ENCODE measurements at places on chromosomes 12 and 14. TPM values are rescaled to one million over a fixed set of nuclear protein-coding genes. Genes with fewer than 3 reads are reported as not detected.
A peak's percentile ranks its signal among the peaks of the same experiment; 100 is the strongest.

The CLEC2A gene
- polyA plus RNA-seq = not detected

The CELA1 gene
- not detected for polyA plus RNA-seq

The KCNA5 gene
- polyA plus RNA-seq = 4.8 TPM

The CD27 gene
- 3.6 TPM for polyA plus RNA-seq

The IAPP gene
- 0.24 TPM for polyA plus RNA-seq

The SLC6A13 gene
- 201 TPM for polyA plus RNA-seq

The EPYC gene
- not detected for polyA plus RNA-seq

The CSRP2 gene
- 63.4 TPM for polyA plus RNA-seq

The FKBP11 gene
- 22.5 TPM for polyA plus RNA-seq

The CLEC7A gene
- polyA plus RNA-seq = 2.5 TPM

The CLEC1B gene
- polyA plus RNA-seq = not detected

The TAMALIN gene
- polyA plus RNA-seq = 12.8 TPM

The ANKRD33 gene
- polyA plus RNA-seq = 0.21 TPM

The MFAP5 gene
- 1.9 TPM for polyA plus RNA-seq

DNA sequence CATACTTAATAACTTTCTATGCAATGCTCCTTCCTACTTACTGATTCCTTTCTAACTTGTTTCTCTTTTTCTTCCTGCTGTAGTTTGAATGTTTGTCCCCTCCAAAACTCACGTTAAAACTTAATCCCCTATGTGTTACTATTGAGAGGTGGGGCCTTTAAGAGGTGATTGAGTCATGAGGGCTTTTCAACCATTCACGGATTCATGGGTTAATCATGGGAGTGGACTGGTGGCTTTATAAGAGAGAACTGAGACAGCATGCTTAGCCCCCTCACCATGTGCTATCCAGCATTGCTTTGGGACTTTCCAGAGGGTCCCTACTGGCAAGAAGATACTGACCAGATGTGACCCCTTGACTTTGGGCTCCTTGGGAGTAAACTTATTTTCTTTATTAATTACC lies 66.0 kb upstream of the TRIM9 start:
- H3K27me3 ChIP-seq = no peaks in the 10 kb centered on the region
- H3K36me3 ChIP-seq = no peaks in the 10 kb centered on the region
- DNase-seq = no peak
- H3K4me1 ChIP-seq = no peaks in the 10 kb centered on the region
- H3K27ac ChIP-seq = no peak overlapping the region
- no peak overlapping the region for H3K4me3 ChIP-seq

DNA sequence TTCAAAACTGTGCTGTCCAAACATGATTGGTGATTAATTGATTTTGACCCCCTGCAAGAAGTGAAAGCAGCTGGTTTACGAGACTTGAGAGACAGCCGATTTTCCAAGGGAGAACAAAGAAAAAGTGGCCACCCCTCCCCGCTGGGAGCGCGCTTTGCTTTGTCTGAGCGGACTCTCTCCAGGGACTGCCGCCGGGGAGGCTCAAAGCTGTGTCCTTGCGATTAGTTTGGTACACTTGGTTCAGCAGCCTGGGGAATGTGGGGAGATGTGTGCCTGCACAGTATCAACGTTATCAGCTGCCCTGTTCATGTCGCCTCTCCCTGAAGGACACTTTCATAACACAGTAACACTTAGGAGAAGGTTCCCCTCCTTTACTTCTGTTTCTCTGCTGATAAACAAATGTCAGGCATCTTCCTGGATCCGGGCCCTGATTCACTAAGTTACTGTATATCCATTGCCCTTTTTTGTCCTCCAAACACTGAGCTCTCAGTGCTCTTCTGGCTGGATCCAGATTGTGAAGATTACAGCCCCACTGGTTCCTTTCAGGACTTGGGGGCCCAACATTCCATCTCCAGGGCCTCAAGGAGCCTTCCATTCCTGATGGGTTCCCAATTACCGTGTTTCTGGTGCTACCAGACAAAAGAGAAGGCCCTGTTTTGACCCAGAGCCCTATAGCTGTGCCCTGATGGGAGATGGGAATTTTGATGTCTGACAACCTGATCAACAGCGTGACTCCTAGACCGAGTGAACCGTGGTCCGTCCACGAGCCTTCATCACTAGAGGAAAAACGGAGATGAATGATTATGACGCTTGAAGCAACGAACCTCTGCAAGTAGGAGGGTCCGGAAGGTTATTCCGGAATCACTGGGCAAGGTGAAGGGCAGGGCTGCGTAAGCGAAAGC lies 31.7 kb upstream of the TUBA1C start:
- no peaks in the 10 kb centered on the region for H3K27me3 ChIP-seq
- peaks cover 26% of the 10 kb centered on the region for H3K4me1 ChIP-seq
- peak overlapping the region; percentile 33 for H3K4me3 ChIP-seq
- H3K36me3 ChIP-seq = no peaks in the 10 kb centered on the region

GRCh38 chr12:66898700-66899469 lies 220.0 kb upstream of the GRIP1 start:
- no peak overlapping the region for H3K4me3 ChIP-seq
- H3K27me3 ChIP-seq = no peaks in the 10 kb centered on the region
- no peaks in the 10 kb centered on the region for H3K4me1 ChIP-seq
- no peak overlapping the region for H3K27ac ChIP-seq
- DNase-seq = peak; percentile 68

GRCh38 chr12:19997656-19998400 lies 370.5 kb upstream of the PDE3A start:
- H3K4me3 ChIP-seq = no peak overlapping the region
- H3K27me3 ChIP-seq = no peaks in the 10 kb centered on the region
- H3K36me3 ChIP-seq = no peaks in the 10 kb centered on the region
- H3K4me1 ChIP-seq = no peaks in the 10 kb centered on the region
- no peak overlapping the region for H3K27ac ChIP-seq

- H3K27me3 ChIP-seq = no peaks in the 10 kb centered on the region
- no peaks in the 10 kb centered on the region for H3K4me1 ChIP-seq
- DNase-seq = no peak
- no peak overlapping the region for H3K4me3 ChIP-seq
- no peak overlapping the region for H3K27ac ChIP-seq
These were observed 129.8 kb upstream of the TMEM132C start for GRCh38 chr12:128137140-128137539.

GRCh38 chr14:24123424-24124417 lies 6.7 kb upstream of the FITM1 start:
- H3K4me3 ChIP-seq = no peak overlapping the region
- H3K27ac ChIP-seq = no peak overlapping the region
- no peak for DNase-seq
- H3K4me1 ChIP-seq = no peaks in the 10 kb centered on the region

- DNase-seq = no peak
- no peaks in the 10 kb centered on the region for H3K27me3 ChIP-seq
- no peak overlapping the region for H3K27ac ChIP-seq
- H3K4me1 ChIP-seq = peaks cover 4% of the 10 kb centered on the region
These were observed 43.0 kb upstream of the GNPNAT1 start for GRCh38 chr14:52834440-52834842.

DNA sequence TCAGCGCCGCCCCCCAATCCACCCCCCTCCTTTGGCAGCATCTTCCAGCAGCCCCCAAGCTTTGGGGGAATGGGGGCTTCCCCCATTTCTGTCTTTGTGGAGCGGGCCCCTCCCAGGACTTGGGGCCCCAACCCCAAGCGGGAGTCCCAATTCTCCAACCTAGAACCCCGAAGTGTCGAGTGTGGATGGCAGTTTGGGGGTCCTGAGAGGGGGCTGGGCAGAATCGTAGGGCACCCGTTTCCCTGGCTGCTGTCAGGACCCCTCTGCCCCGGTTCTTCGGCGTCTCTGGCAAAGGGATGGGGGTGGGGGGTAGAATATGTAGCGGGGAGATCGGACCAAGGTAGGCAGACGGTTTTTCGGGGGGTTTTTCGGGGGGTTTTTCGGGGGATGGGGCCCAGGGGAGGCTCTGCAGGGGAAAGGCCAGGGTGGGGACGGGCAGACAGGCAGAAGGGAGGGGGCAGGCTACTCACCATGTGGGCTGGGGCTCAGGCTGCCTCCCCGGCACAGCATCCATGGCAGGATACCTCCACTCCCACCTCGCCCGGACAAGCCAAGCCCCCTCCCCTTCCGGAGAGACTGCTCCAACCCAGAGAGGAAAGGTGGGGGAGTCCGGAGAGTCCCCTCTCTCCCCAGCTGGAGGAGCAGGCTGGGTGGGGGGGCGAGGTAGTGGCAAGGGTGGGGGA lies 739 bp downstream of the JPH4 start:
- H3K4me3 ChIP-seq = peak overlapping the region; percentile 51
- peak overlapping the region; percentile 58 for H3K27ac ChIP-seq
- DNase-seq = no peak
- peaks cover 16% of the 10 kb centered on the region for H3K36me3 ChIP-seq
- peaks cover 35% of the 10 kb centered on the region for H3K27me3 ChIP-seq

GRCh38 chr14:22497144-22497423 lies 91.9 kb downstream of the DAD1 start:
- H3K27me3 ChIP-seq = no peaks in the 10 kb centered on the region
- DNase-seq = no peak
- peaks cover 4% of the 10 kb centered on the region for H3K4me1 ChIP-seq
- H3K36me3 ChIP-seq = no peaks in the 10 kb centered on the region
- H3K27ac ChIP-seq = no peak overlapping the region

- H3K27ac ChIP-seq = no peak overlapping the region
- no peak for DNase-seq
- H3K27me3 ChIP-seq = no peaks in the 10 kb centered on the region
- no peaks in the 10 kb centered on the region for H3K4me1 ChIP-seq
- no peaks in the 10 kb centered on the region for H3K36me3 ChIP-seq
These were observed 7.4 kb upstream of the TESPA1 start for GRCh38 chr12:54991991-54992375.

- no peak overlapping the region for H3K27ac ChIP-seq
- no peak for DNase-seq
- H3K27me3 ChIP-seq = no peaks in the 10 kb centered on the region
- H3K4me1 ChIP-seq = no peaks in the 10 kb centered on the region
These were observed 7.4 kb downstream of the KIF21A start for GRCh38 chr12:39435531-39435930.

- H3K36me3 ChIP-seq = no peaks in the 10 kb centered on the region
- H3K27me3 ChIP-seq = no peaks in the 10 kb centered on the region
- H3K4me1 ChIP-seq = no peaks in the 10 kb centered on the region
- DNase-seq = no peak
These were observed 153.9 kb upstream of the RMST start for GRCh38 chr12:97308576-97309198.

- H3K36me3 ChIP-seq = no peaks in the 10 kb centered on the region
- H3K27me3 ChIP-seq = no peaks in the 10 kb centered on the region
- peak overlapping the region; percentile 44 for H3K4me3 ChIP-seq
- DNase-seq = no peak
- H3K4me1 ChIP-seq = peaks cover 40% of the 10 kb centered on the region
- H3K27ac ChIP-seq = no peak overlapping the region
These were observed 823 bp upstream of the TSPAN11 start for GRCh38 chr12:30925607-30926242.

GRCh38 chr12:51970904-51971646 lies 19.6 kb downstream of the ACVR1B start:
- peaks cover 10% of the 10 kb centered on the region for H3K36me3 ChIP-seq
- H3K27ac ChIP-seq = no peak overlapping the region
- peaks cover 6% of the 10 kb centered on the region for H3K4me1 ChIP-seq
- H3K27me3 ChIP-seq = no peaks in the 10 kb centered on the region

GRCh38 chr14:104520620-104521410 lies 58.7 kb upstream of the C14orf180 start:
- no peaks in the 10 kb centered on the region for H3K4me1 ChIP-seq
- no peak overlapping the region for H3K4me3 ChIP-seq
- no peaks in the 10 kb centered on the region for H3K36me3 ChIP-seq
- no peaks in the 10 kb centered on the region for H3K27me3 ChIP-seq
- DNase-seq = no peak

- H3K36me3 ChIP-seq = no peaks in the 10 kb centered on the region
- no peak overlapping the region for H3K4me3 ChIP-seq
- no peak overlapping the region for H3K27ac ChIP-seq
- peaks cover 26% of the 10 kb centered on the region for H3K27me3 ChIP-seq
- H3K4me1 ChIP-seq = peaks cover 11% of the 10 kb centered on the region
These were observed 420.2 kb upstream of the TMTC1 start for GRCh38 chr12:30203981-30204380.

GRCh38 chr14:71212093-71212492 lies 304.8 kb downstream of the PCNX1 start:
- H3K4me3 ChIP-seq = no peak overlapping the region
- H3K36me3 ChIP-seq = no peaks in the 10 kb centered on the region
- no peak for DNase-seq
- H3K27ac ChIP-seq = no peak overlapping the region
- H3K27me3 ChIP-seq = no peaks in the 10 kb centered on the region

DNA sequence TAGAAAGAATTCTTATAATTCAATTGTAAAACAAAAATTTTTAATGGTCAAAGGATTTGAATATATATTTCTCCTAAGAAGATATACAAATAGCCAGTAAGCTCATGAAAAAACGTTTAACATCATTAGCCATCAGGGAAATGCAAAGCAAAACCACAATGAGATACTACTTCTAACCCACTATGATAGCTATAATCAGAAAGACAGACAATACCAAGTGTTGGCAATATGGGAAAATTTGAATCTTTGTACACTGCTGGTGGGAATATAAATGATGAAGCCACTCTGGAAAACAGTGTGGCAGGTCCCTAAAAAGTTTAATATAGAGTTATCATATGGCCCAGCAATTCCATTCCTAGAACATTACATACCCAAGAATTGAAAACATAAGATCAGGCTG lies 25.4 kb downstream of the RALGAPA1 start:
- H3K4me3 ChIP-seq = no peak overlapping the region
- no peaks in the 10 kb centered on the region for H3K27me3 ChIP-seq
- no peak overlapping the region for H3K27ac ChIP-seq
- no peak for DNase-seq

DNA sequence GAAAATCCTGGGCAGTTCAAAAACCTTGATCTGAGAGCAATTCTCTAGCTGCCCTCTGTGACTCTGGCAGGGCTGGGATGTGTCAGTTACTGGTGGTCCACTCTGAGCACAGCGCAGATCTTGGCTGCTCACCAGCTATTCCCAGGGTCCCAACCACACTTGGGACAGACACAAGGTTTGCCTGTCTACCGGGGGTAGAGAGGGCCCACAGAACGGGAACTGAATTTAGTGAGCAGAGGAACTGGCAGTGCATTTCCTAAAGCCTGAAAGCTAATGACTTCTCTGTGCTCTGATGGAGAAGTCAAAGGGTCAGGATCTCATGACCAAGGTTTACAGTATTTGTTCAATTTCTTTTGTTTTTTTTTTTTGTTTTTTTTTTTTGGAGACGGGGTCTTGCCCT lies 2.6 kb downstream of the PDE6H start:
- no peak for DNase-seq
- no peaks in the 10 kb centered on the region for H3K4me1 ChIP-seq
- H3K27me3 ChIP-seq = no peaks in the 10 kb centered on the region
- no peak overlapping the region for H3K4me3 ChIP-seq
- no peak overlapping the region for H3K27ac ChIP-seq

GRCh38 chr12:41514021-41514777 lies 326.1 kb downstream of the PDZRN4 start:
- H3K27ac ChIP-seq = no peak overlapping the region
- H3K36me3 ChIP-seq = no peaks in the 10 kb centered on the region
- H3K27me3 ChIP-seq = no peaks in the 10 kb centered on the region
- H3K4me3 ChIP-seq = no peak overlapping the region
- DNase-seq = no peak
- no peaks in the 10 kb centered on the region for H3K4me1 ChIP-seq

- no peak for DNase-seq
- H3K36me3 ChIP-seq = no peaks in the 10 kb centered on the region
- H3K4me3 ChIP-seq = no peak overlapping the region
- no peak overlapping the region for H3K27ac ChIP-seq
- no peaks in the 10 kb centered on the region for H3K4me1 ChIP-seq
These were observed 16.5 kb downstream of the ABCD2 start for GRCh38 chr12:39603065-39603464.

Data from spinal cord (tissue), 10 donors.